ENCODE measurements at places on chromosomes 12 and 14.

DNA sequence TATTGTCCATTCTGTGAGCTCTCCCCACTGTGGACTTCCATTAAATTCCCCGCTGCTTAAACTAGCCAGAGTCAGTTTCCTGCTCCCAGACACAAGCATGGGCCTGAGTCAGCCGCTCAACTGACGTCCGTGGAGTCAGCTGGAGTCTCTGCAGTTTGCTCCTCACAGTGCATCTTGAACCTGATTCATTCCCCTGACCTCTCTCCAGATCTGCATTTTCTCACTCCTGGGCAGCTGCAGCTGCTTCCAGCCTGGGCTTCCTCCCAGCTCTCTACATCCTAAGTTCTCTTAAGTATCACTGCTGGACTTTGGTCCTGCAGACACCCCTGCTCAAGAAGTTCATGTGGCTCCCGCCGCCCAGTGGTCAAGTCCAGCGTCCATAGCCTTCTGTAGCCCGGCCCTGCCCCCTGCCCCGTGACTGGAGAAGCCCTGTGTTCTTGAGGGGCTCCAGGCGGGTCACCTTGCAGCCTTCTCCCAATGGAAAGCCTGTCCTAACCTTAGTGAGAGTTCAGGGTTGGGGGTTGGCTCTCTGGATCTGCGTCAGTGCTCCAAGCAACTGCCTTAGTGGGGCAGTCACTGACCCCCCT lies 20.0 kb downstream of the NFKBIA start:
- DNase-seq: peak; percentile 81

DNA sequence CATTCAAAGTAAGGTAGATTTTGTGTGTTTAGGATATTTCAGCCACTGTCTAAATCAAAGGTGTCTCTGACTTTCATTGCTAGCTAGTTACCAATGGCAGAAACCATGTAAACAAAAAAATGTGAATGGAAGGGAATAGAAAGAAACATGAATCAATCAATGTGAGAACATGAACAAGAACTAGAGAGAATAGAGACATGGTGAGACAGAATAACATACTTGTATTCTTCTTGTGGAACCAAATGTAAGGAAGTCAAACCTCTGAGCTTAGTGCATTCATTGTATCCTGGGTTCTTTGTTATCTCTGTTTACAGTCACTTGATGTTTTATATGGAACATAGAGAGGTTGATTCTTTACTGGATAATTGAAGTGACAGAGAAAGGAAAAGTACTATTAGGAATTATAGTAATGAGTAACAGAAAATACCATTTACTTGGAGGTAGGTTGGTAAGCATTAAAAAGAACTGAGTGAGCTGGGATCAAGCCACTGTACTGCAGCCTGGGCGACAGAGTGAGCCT lies 2.6 kb upstream of the WNK1 start:
- no peak for DNase-seq

DNA sequence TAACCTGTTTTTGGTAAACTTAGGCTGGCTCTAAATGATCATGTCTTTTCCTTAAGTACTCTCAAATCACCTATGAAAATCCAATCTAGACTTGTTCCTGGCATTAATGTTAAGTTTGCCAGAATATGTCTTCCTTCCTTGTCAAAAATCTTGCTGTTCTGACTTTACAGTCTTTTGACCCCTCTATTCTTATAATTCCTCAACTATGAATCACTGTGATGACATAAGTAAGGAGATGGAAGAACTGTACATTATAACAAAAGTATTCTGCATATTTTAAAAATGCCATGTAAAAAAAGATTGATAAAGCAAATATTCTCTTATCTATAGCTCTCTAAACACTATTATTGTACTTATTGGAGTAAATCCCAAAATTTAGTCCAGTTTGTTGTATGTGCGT lies 51.4 kb upstream of the BAZ1A start:
- peak; percentile 30 for DNase-seq

DNA sequence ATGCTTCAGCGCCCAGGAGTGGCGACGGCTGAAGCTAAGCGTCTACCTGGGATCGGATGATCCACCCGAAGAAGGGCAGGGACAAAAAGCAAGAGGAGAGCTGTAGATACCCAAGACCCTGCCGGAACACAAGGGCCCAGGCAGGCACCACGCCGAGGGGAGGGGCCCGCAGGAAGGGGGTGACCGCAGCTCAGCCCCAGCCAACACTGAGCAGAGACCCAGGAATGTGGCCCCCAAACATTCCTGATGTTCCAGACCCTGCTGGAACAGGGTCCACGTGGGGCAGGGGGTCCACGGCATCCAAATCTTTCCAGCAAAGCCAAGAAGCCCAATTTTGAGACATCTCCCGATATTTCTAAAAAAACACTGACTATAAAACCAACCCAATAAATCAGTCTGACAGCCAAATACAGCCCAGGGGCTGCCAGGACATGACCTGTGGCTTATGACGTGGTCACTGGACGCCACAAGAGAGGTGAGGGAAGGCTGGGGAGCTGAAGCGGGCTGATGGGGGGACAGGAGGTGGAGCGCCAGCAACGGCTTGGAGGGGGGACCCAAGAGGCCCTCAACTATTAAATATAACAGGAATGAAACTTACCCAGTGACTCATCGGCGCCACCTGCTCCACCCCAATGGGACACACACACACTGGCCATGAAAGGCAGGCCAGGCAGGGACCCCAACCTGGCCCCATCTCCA lies 58.9 kb downstream of the NCOR2 start:
- DNase-seq: no peak

GRCh38 chr14:105142651-105143450 lies 25.7 kb downstream of the JAG2 start:
- no peak for DNase-seq

Measured in adipocyte (in vitro differentiated cells).